Activated CD4-positive, alpha-beta T cell treated with anti-CD3 and anti-CD28 coated beads, Interleukin-2, amount 50 U/mL, for 4 hours (primary cell): ENCODE measurements at places on chromosomes 11 and 22.
A peak's percentile ranks its signal among the peaks of the same experiment; 100 is the strongest.

GRCh38 chr11:8717876-8718753 is 35.5 kb downstream of the RPL27A start:
- no peak for DNase-seq

GRCh38 chr11:119130662-119131061 is 9.3 kb downstream of the HINFP start:
- DNase-seq, result no peak

DNA sequence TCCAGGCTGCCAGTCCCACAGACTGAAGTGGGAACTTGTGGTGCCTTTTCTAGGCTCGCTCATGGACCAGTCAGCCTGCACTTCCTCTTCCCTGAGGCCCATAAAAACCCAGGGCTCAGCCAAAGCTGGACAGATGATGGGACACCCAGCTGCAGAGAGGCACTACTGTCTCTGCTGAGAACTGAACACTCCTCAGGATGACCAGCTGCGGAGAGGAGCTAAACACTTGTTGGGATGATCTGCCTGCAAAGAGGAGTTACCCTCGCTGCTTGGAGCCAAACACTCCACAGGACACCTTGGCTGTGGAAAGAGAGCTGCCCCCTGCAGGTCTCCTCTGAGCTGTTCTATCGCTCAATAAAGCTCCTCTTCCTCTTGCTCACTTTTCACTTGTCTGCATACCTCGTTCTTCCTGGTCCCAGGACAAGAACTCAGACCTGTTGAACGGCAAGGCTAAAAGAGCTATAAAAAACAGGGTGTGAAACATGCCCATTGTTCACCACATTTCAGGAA is 465.5 kb downstream of the GUCY1A2 start:
- no peak for DNase-seq

- DNase-seq, result no peak
These were observed 761.2 kb downstream of the DLG2 start for GRCh38 chr11:84865791-84866535.

DNA sequence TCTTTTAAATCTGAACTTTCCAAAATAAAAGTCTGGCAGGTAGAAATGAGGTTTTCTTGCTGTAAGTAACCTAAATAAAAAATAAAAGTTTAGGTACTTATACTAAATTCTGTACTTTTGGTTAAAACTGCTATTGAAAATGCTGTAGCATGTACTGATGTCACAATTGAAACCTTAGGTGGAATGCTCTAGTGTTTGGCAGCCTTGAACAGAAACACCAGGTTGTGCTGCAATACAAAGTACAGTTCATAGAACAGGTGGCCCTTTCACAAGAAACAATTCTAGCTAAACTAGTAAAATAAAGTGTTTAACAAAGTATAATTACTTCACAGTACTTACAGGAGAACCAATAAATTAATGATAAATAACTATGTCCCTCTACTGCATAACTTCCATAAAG is 25.1 kb downstream of the NPAT start:
- no peak for DNase-seq

- DNase-seq, result no peak
These were observed 2.6 kb downstream of the KRTAP5-5 start for GRCh38 chr11:1632053-1632714.

GRCh38 chr11:111225881-111226280 is 19.6 kb upstream of the POU2AF2 start:
- DNase-seq, result no peak

- DNase-seq, result no peak
These were observed 9.4 kb downstream of the DGCR8 start for GRCh38 chr22:20089226-20089976.

DNA sequence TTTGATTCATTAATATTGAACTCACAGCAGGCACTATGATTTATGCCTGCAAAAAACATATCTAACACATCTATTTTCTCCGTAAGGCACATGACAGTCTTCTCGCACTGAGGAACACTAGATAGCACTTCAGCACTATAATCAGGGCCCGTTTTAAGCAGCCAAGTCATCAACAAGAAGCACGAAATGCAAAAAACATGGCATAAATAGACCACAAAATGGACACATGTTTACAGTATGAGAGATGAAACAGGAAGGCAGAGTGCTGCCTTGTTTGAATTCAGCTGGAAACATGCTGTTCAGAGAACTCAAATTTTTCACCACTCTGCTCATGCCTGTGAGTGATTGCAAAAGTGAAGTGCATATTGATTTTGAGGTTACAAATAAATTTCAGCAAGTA is 205.8 kb upstream of the PDGFD start:
- DNase-seq, result no peak

- no peak for DNase-seq
These were observed at the start of gene GAL3ST1 for GRCh38 chr22:30574095-30574981. TSS of gene GAL3ST1 (minus strand) at chr22:30574665. CDS start at chr22:30557392, 17,273 bp downstream.

GRCh38 chr11:65856689-65857499 is 1.1 kb downstream of the CFL1 start:
- DNase-seq, result peak; percentile 74

GRCh38 chr22:49011379-49011768 is 816.3 kb downstream of the BRD1 start:
- DNase-seq, result no peak

GRCh38 chr22:29998627-29999384 is 81.5 kb upstream of the HORMAD2 start:
- no peak for DNase-seq

- DNase-seq, result no peak
These were observed 19.2 kb upstream of the MMP13 start for GRCh38 chr11:102974552-102975280.

DNA sequence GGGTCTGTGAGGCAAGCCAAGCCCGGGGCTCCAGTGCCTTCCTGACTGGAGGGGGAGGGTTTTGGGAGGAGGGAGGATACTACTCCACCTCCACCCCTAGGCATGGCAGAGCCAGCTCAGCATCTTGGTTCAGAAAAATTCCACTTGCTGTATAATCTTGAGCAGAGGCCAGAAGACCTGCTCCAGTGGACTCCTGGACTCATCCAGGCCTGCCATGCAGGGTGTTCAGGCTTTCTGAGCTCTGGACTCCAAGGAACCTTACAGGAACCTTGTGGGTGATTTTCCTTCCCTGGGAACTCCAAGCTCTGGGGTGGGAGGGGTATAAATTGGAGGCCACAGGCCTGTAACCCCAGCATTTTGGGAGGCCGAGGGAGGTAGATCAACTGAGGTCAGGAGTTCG is 9.4 kb downstream of the CSDC2 start:
- DNase-seq, result no peak

GRCh38 chr11:134542401-134543165 is 130.5 kb upstream of the B3GAT1 start:
- DNase-seq, result no peak

DNA sequence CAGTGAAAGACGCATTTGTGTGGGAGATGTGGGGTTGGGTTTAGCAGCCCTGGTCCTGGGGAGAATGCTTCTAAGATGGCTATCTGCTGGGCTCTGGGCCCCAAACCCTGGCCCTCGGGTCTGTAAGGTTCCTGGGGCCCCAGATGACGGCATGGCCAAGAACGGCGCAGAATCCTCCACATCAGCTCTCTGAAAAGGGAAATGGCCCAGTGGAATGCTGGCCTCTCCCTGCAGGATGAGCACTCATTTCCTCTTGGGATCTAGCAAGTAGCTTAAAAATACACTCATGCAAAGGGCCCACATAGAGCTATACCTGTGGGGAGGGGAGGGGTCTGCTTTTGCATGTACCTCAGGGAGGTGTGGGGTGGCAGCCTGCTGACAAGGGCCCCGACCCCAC is 37.5 kb upstream of the LINC01488 start:
- DNase-seq, result no peak

DNA sequence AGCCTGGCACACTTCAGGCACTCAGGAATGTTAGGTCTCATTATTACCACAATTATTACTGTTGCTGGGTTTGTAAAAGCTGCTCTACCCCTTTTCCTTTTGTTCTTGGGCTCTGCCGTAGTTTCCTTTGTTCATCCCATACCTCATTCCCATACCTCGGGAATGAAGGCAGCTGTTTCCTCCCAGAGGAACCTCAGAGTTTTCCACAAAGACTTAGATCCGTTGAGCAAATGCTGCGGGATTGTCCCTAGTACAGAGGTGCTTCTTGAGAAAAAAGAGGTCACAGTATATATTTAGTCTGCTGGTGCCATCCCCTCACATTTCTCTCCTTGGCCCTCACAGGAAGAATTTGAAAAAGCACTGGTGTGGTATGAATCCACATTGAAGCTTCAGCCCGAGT is 134.7 kb downstream of the TTC17 start:
- no peak for DNase-seq

DNA sequence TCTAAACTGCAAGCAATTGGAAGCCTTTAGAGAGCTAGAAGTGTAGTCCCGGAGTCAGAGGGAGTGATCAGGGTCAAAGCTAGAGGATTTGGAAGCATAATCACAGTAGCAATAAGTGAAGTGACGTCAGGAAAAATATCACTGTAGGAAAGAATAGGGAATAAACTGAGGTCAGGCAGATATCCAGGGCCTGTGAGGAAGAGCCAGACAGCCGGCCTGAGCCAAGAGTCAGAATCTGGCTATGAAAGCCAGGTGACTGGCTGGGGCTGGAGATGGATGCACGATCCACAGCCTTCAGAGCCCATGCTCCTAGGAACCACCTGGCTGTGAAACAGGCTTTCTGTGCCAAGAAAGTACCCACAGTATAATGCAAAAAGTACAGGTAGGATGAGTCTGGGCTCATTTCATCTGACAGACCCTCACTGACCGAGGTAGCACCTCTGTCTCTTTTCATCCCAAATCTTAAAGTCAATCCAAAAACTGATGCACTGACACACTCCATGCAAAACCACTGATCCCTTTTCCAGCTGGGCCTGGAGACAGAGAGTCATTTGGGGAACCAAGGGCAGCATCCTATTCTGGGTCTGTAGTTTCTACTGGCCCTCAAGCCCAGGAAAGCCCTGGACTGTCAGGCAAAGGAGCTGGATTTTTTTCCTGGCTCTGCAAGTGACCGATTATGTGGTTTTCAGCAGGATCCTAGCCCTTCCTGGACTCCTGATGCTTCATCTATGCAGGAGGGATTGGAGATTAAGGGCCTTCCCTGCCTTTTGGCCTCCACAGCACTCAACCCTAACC is 21.3 kb downstream of the TRIM66 start:
- no peak for DNase-seq

DNA sequence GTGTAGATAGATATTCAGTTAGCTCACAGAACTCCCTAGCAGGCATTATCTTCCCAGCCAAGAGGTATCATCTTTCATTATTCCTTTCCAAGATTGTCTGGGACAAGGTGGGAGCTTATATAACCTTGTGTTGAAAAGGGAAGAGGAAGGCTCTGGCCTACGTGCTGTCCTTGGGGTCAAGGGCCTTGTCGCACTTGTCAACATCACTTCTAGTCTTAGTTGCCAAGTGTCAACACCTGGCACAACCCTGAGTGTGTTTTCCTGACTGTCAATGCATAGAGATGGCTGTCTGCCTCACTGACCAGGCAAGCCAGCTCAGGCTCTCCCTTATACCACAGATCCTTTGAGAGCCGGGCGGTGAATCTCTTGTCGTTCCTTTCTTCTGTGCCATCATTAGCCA is 331.9 kb downstream of the CNTN5 start:
- no peak for DNase-seq

DNA sequence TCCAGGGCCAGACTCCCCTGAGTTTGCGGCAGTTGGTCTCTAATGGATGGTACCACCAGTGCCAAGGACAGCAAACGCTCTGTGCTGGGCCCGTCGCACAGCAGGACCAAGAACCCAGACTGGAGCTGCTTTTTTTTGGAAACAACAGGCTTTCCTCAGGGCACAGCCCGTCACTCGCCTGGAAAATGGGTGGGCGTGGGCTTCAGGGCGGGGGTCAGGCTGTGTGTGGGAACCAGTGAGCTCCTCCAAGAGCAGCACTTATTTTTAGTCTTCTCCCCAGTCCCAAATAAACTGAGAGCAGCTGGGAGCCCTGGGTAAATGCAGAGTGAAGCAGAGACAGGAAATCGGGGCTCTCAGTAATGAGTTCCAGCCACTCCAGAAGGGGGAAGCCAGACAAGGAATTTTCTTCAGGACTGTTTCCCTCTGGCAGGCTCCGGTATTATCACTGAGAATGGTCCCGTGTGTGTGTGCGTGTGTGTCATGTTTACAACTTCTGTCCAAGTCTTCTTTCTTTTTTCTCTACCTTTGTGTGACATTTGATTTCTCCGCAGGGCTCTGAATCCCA is 63.0 kb downstream of the PPFIBP2 start:
- no peak for DNase-seq

GRCh38 chr11:205221-206001 is 1.8 kb downstream of the BET1L start:
- no peak for DNase-seq

- DNase-seq, result no peak
These were observed 55.3 kb downstream of the ETS1 start for GRCh38 chr11:128532016-128532571.

DNA sequence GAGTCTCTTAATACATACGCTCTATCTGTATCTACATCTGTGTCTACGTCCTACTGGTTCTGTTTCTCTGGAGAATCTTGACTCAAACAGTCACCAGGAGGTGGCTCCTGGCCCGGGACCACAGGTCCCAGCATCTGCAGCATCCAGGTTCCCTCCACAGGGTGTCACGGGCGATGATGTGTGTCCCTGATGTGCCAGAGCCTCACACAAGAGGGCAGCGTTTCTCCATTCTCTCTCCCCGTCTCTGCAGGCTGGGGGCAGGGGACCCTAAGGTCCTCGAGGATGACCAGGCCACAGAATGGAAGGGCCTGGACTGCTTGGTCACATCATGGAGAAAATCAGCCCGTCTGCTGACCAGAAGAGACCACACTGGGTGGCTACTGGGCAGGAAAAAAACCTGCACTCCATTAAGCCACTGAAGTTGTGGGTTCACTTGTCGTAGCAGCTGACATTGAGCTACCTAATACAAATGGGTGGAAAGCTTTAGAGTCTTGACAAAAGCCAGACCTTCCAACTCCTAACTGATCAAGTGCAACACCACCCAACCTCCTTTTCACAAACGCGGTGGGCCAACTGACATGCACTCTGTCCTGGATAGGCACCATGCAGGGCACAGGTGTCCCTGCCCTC is 392.5 kb downstream of the CTTN start:
- no peak for DNase-seq

DNA sequence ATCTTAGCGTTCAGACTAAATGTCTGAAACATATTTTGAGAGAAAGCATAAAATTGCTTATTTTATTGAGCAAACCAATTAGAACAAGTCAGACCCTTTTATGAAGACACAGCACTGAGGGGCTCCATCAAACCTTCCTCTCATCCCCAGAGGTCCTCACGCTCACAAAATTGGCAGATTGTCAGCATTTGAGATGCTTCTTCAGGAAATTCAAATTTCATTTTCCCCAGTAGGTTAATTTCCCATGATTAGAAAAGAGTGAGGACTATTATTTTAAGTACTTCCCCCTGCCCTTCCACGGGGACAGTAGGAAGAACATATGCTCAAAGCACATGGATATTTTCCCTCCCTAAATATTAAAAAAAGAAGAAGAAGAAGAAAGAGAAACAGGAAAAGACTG is 851.8 kb downstream of the BRD1 start:
- DNase-seq, result no peak
